Activated naive CD8-positive, alpha-beta T cell treated with anti-CD3 and anti-CD28 coated beads for 36 hours (primary cell): ENCODE measurements at places on chromosomes 11 and 22. TPM values are rescaled to one million over a fixed set of nuclear protein-coding genes. Genes with fewer than 3 reads are reported as not detected.

DNA sequence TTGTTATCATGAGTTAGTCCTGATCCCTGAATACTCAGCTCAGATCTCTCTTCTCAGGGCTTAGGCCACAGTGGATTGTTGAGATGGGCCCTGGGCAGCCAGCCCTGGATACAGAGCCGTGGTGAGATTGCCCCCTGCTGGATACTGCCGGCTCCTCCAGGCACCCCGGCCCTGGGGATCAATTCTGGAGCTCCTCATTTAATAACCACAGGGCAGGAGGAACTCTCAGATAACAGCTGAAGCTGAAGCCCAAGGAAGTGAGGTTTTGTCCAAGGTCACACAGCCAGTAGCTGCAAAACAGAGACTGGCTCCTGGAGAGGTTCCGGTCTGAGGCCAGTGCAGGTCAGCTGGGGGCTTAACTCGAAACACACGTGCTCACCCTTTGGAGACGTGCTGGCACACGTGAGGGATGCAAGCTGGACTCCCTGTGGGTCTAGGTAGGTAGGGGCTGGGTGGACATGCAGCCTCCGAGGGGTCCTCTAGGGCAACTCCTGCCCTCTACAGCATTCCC, 16.0 kb downstream of the USH1C start:
- H3K27me3 ChIP-seq = peaks cover 7% of the 10 kb centered on the region
- H3K36me3 ChIP-seq = no peaks in the 10 kb centered on the region
- H3K4me3 ChIP-seq = no peak overlapping the region
- no peak overlapping the region for H3K27ac ChIP-seq

DNA sequence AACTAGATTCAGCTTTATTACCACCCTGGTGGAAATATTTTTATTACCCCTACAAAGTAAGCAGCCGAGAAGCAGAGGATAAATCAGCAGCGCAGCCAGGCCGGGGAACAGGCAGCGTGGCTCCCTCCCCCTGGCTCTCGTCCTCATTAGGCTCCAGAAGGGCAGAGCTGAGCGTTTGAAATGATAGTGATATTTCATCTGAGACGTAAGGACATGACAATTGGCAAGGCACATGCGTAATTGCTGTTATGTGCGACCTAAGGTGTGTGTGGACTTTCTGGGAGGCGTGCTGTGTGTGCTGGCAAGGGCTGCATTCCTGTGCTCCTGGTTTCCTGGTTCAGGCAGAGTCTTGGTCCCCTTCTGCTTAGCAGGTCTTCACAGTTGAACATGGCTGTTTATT, 247.8 kb downstream of the TBC1D22A start:
- H3K36me3 ChIP-seq = peaks cover 6% of the 10 kb centered on the region
- no peak overlapping the region for H3K4me3 ChIP-seq
- no peaks in the 10 kb centered on the region for H3K4me1 ChIP-seq
- H3K27me3 ChIP-seq = no peaks in the 10 kb centered on the region
- no peak for DNase-seq
- no peak overlapping the region for H3K27ac ChIP-seq

DNA sequence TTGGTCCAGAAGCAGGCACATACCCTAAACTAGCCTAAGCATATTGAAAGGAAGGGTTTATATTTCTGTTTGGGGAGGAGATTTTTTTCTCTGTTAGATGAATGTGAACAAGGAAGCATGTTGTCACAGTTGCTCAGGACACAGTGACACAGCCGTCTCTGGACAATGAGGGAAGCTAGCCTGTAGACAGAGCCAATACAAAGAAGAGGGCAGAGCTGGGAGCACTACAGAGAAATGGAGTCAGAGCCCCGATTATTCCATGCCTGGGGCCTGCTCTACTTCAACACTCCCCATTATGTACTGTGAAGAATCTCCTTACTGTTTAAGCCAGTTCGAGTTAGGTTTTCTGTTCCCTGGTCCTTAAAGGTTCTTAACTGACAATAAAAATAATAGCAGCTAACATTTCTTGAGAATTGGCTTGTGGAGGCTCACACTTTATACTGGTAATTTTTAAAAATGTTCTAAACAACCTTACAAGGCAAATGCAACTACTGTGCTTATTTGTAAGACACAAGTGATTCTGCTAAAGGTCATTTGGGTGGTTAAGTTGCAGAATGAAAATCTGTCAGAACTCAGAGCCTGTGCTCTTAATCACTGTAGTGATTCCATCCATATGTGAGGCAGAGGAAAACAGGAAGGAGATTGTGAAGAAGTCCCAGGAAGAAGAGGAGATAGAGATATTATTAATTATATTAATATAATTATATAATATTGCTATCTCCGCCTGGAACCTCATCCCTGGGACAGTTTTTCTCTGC, 58.8 kb upstream of the RRAS2 start:
- H3K27me3 ChIP-seq = no peaks in the 10 kb centered on the region
- H3K36me3 ChIP-seq = no peaks in the 10 kb centered on the region
- peaks cover 49% of the 10 kb centered on the region for H3K4me1 ChIP-seq
- DNase-seq = no peak
- H3K4me3 ChIP-seq = no peak overlapping the region

DNA sequence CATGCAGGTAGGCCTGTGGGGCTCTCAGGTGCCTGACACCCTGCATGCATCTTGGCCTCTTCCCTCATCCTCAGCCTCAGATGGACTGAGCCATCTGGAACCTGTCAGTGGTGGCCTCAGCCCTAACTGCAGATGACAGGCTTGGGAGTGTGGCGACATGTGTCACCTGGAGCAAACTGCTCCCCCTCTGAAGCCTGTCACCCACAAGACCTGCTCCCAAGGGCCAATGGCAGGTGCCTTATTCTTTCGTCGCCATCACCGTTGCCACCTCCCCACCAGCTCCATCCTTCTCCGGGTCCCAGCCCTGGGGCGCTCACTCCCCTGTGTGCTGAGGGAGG, 3.6 kb upstream of the SEPTIN5 start:
- peaks cover 14% of the 10 kb centered on the region for H3K27me3 ChIP-seq
- DNase-seq = no peak
- no peaks in the 10 kb centered on the region for H3K4me1 ChIP-seq
- H3K27ac ChIP-seq = no peak overlapping the region

GRCh38 chr11:44699497-44700408, 27.0 kb upstream of the TSPAN18 start:
- no peaks in the 10 kb centered on the region for H3K36me3 ChIP-seq
- H3K4me3 ChIP-seq = no peak overlapping the region
- DNase-seq = no peak
- H3K4me1 ChIP-seq = no peaks in the 10 kb centered on the region
- no peaks in the 10 kb centered on the region for H3K27me3 ChIP-seq

PRG3 gene
- total RNA-seq = not detected

PTPRCAP gene
- total RNA-seq = 110 TPM

GRCh38 chr11:36243641-36244040, 45.6 kb downstream of the COMMD9 start:
- H3K4me3 ChIP-seq = no peak overlapping the region
- H3K36me3 ChIP-seq = no peaks in the 10 kb centered on the region
- peaks cover 35% of the 10 kb centered on the region for H3K27me3 ChIP-seq
- H3K27ac ChIP-seq = no peak overlapping the region

OR52R1 gene
- total RNA-seq = not detected
